Right renal pelvis (tissue), 4 donors: ENCODE measurements at places on chromosomes 6 and 20.

DNA sequence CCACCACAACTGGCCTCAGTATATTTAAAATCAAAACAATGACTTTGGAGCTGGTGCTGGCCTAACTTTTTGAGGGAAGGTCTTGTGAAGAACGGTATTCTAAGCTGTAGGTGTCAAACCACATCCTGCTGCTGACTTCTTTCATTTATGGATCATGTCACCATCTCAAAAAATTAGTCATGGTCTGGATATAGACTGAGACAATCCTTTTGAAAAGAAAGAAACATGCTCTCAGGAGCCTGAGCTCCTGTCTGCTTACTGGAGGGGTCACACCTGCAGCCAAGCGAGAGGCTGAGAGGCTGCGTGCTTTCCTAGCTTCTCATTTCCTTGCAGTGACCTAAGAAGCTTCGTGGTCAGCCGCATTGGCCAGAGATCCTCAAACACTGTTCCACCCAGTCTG is 55.2 kb downstream of the TIAM2 start:
- DNase-seq, result no peak

DNA sequence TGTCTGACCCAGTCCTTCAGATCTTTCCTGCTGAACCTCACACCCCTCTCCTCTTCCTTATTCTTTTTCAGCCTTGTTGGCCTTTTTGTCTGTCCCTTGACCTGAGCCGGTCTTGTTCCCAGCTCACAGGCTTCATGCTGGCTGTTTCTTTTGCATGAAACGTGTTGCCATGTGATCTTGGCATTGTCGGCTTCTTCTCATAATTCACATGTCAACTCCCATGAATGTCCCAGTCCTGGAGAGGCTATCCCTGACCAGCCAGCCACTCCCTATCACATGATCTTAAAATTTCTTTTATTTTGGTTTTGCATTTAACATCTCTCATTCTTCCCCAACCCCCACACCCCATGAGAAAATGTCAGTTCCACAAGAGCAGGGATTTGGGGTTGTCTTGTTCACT is 131.2 kb upstream of the TSHZ2 start:
- no peak for DNase-seq

GRCh38 chr6:168725802-168726201 is 284.8 kb downstream of the SMOC2 start:
- no peak for DNase-seq

GRCh38 chr20:40960521-40960956 is 68.1 kb upstream of the TOP1 start:
- DNase-seq, result no peak

DNA sequence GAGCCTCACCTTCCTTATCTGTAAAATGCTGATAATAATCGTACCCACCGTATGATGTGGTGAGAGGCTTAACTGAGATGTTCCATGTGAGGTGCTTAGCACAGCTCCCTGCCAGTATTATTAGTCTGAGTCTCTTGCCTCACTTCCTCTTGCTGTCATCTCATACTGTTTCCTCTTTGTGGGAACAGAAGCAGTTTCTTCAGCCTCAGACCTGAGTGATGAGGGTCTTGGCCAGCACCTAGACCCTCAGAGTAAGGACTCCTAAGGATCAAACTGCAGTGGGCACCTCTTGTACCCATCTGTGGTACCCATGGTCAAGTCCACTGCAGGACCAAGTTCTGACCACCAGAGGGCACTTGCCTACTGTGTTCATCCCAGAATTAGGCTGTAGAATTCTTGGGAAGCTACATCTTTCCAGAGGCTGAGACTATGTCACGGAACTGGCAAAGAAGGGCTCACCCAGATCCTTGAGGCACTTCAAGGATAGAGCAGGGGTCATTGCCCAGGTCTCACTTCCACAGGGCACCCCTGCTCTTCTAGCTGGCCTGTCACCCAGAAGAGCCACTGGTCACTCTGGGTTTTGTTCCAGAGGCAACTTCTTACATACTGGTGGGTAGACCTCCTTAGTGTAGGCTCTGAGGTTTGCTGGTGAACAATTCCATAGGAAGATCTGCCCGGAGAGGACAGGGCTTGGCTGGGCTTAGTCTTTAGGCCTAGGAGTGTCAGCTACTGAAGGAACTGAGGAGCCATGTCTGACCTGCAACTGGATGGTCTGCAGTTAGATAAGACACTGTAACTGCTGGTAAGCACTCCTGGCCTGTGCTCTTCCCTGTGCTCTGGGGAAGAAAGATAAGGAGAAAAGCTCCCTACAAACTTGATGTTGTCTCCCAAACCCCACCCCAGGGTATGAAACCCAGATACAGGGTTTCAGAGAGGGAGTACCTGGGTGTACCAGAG is 20.6 kb upstream of the SGK2 start:
- DNase-seq, result no peak

GRCh38 chr6:104201557-104201956 is 658.2 kb downstream of the HACE1 start:
- no peak for DNase-seq

DNA sequence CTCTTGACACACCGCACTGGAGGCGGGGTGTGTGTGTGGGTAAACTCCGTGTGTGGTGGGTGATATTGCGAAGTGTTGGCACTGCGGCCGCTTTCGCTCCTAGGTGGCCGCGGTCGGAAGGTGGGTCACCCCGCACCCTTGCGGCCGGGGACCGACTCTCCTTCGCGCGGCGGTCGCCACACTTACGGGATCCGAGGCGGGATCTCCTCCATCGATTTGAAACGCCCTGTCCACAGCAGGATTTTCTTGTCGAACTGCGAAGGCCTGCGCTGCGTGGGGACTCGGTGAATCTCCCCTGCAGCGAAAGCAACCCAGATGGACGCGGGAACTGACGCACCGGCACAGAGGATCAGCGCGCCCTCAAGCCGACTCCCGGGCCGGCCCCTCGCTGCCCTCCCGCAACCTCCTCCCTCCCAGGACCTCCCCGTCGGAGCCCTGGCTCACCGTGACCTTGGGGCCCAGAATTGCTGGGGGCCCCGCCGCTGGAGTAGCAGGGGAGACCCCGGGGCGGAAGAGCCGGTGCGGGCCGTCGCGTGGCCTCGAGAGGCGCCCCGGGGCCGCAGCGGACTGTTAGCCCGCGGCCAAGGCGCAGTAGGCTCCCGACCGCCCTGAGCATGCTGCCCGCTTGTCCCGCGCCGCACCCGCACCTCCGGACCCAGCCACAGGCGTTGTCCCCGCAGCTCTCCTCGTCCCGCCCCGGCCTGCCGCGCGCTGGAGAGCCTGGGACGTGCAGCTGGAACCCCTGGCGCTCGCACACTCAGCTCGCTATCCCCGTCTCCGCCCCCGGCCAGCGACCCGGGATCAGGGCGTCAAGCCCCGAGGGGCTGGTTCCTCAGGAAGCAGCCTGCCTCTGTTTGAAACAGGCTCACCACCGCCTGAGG is at the start of gene FAM162B:
FAM162B (minus strand) TSS at position 759 of the 881 bp plus-strand sequence; CDS start at position 616, 143 bp downstream.
- peak; percentile 28 for DNase-seq

GRCh38 chr20:9447182-9447581 is 67.2 kb upstream of the LAMP5 start:
- DNase-seq, result no peak

GRCh38 chr20:2694008-2694471 is 1.5 kb downstream of the EBF4 start:
- DNase-seq, result no peak

GRCh38 chr6:70186461-70186860 is 116.4 kb downstream of the COL9A1 start:
- no peak for DNase-seq

- DNase-seq, result no peak
Measured at GRCh38 chr20:50565383-50565782, 55.2 kb downstream of the PTPN1 start.

GRCh38 chr6:98323605-98324004 is 510.8 kb upstream of the POU3F2 start:
- DNase-seq, result no peak

DNA sequence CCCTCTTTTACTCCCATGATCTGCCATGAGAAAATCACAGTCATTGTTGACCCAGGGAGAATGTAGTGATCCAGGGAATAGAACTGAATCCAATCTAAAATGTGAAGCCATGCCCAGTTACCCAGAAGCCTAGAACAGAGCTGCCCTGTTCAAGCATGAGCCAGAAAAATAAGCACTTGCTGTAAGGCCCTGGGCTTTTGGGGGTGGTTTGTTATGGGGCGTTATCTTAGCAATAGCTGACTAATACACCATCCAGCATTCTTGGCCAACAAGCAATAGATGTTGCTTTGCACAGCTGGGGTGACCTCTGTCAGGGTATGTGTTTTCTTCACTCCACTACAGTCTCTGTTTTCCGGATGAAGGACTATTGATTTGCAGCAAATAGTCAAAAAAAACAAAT is 120.4 kb downstream of the ZFP64 start:
- DNase-seq, result no peak

DNA sequence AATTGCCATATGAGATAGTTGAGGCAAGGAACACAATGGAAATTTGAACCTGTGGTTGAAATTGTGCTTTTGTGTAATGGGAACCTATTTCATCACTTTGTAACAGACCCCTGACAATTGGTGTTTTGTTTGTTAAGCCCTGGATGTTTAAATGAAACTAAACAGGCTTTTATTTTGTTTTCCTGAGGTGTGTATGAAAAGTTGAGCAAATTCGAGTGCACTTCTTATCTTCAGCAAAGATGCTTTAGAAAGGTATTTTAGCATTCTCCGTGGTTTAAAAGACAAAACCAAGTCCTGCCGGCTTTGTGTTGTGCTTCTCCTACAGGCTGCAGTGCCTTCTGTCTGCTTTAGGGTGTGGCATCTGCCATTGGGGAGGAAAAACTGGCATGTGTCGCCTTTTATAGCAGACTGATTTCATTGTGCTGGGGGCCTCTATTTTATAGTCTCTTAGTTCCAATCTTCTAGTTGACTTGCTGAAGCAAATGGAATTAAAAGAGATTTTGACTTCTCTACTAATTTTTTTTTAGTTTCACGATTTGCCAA is 2.2 kb upstream of the ARID1B start:
- no peak for DNase-seq

- no peak for DNase-seq
Measured at GRCh38 chr20:18363708-18364107, 75.4 kb downstream of the ZNF133 start.

DNA sequence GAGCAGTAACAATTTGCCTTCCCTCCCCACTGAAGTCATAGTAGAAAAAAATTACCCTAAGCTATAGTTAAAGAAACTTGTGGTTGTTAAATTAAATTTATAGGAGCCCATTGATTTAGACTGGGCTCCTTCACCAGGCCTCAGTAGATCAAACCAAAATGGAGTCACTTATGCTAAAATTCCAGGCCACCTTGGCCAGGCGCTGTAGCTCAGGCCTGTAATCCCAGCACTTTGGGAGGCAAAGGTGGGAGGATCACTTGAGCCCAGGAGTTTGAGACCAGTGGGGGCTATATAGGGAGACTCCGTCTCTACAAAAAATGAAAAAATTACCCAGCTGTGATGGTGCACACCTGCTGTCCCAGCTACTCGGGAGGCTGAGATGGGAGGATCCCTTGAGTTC is 15.0 kb upstream of the GMNN start:
- DNase-seq, result no peak

GRCh38 chr6:42981836-42982235 is 2.5 kb upstream of the PPP2R5D start:
- DNase-seq, result no peak

DNA sequence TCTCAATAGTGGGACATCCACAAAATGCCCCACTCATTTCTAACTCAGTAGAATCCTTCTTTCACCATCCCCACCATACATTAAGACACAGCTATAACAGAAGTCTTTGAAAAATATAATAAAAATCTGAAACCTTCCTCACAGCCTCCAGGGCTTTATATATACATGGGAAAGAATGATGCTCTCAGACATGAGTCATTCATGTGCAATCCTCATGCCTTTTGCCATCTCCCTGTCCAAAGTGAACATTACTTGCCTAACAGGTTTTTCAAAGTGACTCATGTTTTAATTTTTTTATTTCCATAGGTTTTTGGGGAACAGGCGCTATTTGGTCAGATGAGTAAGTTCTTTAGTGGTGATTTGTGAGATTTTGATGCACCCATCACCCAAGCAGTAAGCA is 162.7 kb downstream of the RALGAPA2 start:
- no peak for DNase-seq

GRCh38 chr6:144012534-144012933 is 4.5 kb upstream of the PLAGL1 start:
- no peak for DNase-seq

DNA sequence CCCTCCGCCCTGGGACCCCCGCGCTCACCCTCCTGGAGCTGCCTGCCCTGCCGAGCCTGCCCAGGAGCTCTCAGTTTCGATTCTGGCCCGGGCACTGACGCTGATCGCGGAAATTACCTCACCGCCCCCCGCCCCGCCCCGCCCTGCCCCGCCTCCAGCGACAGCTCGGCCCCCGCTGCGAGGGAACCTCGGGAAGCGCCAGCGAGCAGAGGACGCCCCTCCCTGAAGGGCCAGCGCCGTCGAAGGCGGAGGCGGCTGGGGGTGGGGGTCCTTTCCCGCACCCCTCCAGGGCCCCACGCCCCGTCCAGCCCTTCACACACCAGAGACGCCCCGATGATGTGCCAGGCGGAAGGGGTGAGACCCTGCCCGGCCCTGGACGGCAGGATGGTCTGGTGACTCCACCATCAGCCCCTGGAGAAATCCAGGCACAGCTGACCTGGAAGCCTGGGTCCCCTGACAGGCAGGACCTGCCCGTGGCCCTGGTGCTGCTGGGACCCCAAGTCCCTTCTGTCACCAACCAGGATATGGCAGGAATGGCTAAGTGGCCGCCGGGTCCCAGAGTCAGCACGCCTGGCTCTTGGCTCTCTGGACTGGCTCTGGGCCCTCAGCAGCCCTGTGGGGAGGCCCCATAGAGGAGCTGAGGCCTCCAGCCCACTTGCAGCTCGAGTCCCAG is at the start of gene HELZ2:
HELZ2 (minus strand) TSS at position 84 of the 673 bp plus-strand sequence. CDS start 1,854 bp downstream, outside the sequence.
- no peak for DNase-seq

GRCh38 chr6:162620073-162620472 is 107.5 kb downstream of the PRKN start:
- DNase-seq, result no peak

DNA sequence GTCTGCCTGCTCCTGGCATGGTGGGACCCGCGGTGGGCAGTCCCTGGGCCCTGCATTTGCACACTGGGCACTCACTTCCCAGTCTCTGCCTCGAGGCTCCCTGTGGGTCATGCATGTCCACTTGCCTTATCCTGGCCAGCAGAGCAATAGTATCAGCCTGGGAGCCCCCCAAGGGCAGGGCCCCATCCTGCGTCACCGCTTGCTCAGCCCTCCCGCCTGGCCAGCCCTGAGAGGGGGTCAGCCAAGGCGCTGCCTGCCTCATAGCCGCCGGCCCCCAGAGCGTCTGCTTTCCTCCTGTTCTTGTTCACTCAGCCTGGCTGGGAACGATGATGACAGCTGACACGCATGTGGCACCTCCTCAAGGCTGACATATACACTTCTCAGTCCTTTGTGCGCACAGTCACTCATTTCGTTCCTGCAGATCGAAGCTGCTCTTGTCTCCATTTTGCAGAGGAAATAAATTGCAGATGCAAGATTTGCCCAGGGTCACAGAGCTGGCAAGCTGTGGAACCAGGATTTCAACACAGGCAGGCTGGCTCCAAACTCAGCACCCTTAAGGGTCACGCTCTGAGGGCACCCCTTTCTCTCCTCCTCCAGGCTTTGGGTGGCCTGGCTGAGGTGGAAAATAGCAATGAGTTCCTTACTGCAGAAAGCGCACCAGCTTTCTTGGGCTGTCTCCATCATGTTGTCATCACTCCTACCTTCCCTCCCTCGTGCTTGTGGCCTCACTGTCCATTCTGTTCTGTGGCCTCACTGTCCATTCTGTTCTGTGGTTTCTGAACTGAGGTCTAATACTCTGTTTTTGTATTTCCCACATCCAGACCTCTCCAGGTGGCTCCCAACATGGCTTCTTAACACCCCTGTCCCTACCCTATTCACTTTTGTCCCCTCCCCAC is 17.2 kb downstream of the KCNK17 start:
- DNase-seq, result no peak
